ENCODE measurements at places on chromosomes 11 and 22.

DNA sequence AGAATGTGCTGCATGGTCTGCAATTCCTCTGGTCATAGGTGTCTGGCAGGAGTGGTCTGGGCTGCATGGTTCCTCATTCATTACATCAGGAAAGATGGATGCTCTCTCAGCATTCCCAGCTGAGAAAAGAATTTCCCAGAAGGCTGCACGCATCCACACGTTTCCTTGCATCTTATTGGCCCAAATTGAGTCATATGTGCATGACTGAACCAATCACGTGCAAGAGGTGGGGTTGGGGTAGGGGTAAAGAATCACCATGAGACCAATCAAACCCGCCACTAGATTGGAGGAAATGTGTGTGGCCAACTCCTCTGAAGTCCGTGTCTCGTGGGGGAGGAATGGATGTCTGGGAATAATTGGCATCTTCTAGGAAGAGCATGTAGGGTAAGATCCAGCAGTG is 28.8 kb downstream of the TST start:
- DNase-seq: no peak

DNA sequence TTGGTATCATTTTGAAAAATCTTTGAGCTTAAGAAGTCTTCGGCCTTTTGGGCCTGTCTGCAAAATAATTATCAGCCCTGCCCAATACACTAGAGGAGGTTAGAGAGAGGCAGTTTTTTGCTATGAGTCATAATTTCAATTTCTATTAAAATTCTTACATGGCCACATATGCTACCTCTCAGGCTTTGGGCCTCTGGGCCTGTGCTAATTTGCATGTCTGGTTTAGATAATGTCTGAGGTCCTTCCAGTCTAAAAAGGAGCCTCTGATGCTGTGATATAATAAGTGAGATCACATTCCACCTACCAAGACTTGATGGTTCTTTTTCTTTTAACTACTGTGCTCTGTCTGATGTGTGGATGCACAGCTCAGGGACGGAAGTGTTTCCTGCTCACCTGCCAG is 70.8 kb downstream of the KCNJ1 start:
- no peak for DNase-seq

GRCh38 chr11:76313913-76314740 is 66.8 kb downstream of the THAP12 start:
- no peak for DNase-seq

- no peak for DNase-seq
Observed at GRCh38 chr11:9922806-9923205, 258.9 kb downstream of the SWAP70 start.

DNA sequence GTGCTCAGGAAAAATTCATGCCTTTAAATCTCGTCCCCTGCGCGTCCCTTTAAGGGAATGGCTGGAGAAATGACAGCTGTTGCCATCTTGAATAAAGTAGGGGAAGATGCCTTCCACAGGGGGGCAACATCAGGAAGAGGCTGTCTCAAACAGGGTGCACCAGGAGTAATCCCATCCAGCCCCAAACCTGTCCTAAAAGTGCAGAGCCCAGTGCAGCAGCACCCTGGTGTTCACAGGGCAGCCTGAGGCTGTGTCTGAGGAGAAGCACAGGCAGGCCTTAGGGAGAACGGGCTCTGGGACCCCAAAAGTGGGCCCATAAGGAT is 10.8 kb upstream of the C11orf96 start:
- DNase-seq: no peak

GRCh38 chr11:120482149-120482548 is 29.4 kb upstream of the GRIK4 start:
- DNase-seq: no peak

DNA sequence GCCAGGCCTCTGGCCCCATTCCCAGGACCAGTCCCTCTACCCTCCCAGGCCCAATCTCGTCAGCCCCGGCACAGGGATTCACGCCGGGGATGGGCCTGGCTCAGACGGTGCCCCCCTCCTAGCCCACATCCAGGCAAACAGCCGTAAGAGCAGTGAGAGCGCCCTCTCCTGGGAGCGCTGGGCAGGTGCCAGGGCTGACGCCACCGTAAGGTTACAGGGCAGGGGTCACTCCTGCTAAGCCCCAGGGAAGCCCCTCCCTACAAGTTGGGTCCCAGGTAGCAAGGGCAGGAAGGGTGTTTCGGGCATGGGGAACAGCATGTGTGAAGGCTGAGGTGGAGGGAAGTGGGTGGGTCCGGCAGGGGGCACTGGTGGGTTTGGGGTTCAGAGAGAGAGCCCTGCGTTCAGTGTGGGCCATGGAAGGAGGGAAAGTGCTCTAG is 19.2 kb upstream of the PPARA start:
- DNase-seq: no peak

DNA sequence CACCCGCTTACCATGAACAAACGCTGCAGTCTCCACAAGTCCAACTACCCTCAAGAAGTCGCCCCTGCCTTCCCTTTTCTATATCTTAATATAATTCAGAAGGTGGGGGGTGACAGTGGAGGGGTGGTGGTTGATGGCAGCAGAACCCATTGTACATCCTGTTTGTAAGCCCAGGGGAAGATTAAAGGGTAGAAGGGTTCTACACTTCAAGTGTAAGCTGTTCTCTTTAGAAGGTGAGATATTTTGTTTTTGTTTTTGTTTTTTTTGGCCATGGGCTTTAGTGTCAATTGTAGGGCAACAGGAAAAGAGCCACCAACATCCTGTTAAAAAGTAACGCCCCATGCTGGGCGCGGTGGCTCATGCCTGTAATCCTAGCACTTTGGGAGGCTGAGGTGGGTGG is 34.9 kb upstream of the RRAS2 start:
- DNase-seq: no peak

- DNase-seq: no peak
Observed at GRCh38 chr22:39396797-39397195, 2.8 kb upstream of the TAB1 start.

DNA sequence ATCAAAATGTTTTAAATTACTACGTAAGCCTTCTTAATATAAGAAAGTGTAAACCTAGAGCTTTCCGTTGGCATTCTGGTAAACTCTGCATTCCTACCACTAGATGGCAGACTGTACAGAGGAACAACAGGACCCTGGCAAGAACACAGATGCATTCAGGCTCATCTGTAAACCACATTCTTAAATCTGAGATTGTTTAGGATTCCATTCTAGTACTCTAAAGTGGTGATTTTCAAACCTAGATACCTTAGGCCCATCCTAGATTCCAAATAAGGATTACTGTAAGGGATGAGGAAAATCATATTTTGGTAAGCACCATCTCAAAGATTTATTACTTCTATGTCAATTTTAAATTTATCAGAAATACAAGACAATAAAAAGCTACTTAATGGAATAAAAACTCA is 26.9 kb downstream of the PICALM start:
- peak; percentile 51 for DNase-seq

DNA sequence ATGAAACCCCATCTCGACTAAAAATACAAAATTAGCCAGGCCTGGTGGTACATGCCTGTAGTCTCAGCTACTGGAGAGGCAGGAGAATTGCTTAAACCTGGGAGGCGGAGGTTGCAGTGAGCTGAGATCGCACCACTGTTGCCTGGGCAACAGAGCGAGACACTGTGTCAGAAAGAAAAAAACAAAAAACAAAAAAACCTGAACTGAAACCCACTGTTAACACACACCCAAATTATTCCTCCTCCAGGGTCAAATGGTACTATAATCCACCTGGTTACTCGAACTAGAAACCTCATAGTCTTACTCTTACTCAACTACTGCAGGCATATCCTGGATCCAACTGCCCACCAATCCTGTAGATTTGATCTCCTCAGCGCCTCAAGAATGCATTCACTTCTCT is 35.5 kb downstream of the USP28 start:
- DNase-seq: no peak

GRCh38 chr11:45846174-45846675 is 1.1 kb upstream of the CRY2 start:
- no peak for DNase-seq

DNA sequence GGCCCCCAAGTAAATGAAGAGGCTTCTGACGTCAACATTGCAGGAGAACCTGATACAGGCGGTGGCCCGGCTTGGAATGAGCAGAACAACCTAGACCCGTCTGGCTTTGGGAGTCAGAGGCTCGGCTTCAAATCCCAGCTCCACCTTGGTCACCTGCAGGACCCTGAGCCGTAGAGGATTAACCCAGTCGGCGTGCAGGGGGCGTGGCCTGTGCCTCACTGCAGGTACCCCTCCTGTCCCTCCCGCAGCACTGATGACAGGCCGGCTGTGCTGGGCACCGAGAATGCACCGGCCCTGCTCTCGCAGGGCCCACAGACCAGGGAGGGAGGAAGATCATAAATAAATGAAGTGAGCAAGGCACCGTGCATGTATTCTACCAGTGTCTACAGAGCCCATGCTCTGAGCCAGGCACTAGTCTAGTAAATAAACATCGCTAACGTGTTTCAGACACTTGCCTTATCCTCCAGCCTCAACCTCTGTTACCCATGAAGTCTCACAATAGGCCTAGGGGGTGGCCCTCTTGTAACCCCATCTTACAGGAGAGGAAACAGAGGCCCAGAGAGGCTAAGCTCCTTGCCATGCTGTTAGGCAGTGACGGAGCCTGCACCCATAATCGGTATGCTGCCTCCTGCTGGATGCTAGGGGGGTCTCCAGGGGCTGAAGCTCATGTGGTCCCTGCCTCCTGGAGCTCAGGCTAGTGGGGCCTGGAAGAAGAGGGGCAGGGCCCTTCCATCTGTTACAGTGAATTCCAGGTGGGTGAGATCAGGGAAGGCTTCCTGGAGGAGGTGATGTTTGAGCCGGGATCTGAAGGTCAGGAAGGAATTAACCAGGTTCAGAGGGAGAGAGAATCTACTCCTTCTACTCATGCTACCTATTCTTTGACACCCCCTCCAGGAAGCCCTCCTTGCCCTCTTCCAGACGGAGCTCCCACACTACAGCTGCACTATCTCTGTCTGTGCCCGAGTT is 53.4 kb downstream of the RTL6 start:
- no peak for DNase-seq

DNA sequence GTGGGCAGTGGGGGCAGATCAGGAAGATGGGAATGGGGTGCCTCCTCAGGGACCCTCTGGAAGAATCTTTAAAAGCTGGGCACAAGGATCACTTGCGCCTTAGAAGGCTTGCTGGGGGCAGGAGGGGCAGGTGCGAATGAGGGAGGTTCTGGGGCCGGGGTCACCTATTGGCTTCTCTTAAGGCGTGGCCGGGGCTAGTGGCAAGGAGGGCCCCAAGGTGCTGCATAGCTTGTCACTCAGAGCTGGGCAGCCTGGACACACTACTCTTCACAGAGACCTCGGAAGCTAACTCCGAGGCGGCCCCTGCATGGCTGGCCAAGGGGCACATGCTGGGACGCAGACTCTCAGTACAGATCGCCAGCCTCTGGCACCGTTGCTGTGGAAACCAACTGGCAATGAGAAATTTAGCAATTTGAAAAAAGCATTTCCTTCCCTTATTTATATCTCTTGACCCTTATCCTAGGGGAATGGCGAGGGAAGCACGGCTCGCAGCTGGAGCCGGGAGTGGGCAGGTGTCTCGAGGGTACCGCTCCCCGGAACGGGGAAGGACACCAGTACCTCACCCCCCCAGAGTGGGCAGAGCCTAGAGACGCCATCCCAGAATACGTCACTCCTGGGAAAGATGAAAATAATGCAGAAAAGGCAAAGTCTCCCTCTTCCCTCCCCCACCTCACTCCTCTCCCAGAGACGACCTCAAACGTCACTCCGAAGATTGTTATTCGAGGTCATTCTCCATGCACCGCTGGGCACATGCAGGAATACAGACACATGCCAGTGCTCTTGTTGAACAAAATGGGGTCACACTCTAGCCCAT is 188.1 kb downstream of the CTTN start:
- no peak for DNase-seq

DNA sequence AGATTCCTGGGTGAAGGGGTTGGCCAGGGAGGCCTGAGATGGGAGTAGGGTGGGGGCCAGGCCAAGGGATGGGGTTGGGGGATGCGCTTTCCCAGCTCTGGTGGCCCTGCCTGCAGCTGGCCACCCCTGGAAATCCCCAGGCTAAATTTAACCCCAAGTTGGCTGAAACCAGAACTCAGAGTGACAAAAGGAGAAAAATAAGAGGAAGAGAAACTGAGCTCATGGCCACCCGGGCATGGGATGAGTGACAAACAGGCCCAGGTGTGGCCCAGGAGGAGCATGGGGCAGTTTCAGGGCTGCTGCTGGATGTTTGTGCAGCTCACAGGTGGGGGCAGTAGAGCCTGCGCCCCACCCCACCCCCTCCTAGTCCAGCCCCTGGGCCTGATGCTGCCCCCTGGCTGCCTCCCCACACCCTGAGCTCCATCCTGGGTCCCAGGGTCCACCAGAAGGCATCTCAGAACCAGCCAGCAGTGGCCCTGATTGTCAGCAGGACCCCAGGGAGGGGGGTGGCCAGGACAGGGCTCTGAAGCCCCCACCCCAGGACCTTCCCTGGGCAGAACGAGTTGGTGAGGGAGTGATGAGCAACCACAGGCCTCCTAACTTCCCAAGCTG is 48.0 kb downstream of the IGLL5 start:
- no peak for DNase-seq

- no peak for DNase-seq
Observed at GRCh38 chr11:68149417-68149816, 28.2 kb upstream of the CHKA start.

DNA sequence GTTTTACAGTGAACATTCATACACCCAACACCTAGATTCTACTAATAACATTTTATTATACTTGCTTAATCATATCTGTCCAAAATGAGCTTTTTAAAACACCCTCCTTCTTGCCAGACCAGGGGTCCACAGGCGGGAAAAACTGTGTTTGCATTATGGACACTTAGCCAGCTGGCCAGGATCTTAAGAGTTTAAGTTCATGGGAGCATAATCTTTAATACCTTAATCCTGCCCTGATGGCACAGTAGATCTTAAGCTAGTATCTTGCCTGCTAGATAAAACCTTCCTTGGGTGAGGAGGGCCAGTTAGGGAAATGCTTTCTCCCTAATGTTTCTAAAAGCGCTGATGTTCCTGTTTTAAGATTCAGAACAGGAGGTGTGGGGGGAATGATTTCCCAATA is 13.1 kb upstream of the CCDC134 start:
- DNase-seq: no peak

DNA sequence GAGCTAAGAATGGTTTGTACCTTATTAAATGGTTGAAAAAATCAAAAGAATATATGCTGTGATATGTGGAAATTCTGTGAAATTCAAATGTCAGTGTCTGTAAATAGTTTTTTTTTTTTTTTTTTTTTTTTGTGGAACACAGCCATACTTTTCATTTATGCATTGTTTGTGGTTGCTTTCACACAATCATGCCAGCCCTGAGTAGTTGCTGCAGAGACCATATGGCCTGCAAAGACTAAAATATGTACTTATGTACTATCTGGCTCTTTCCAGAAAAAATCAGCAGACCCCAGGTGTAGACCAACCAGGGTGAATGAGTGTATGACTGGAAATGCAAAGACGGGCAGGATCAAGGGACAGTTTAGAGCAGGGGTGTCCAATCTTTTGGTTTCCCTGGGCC is 98.3 kb downstream of the PTPRJ start:
- DNase-seq: no peak

DNA sequence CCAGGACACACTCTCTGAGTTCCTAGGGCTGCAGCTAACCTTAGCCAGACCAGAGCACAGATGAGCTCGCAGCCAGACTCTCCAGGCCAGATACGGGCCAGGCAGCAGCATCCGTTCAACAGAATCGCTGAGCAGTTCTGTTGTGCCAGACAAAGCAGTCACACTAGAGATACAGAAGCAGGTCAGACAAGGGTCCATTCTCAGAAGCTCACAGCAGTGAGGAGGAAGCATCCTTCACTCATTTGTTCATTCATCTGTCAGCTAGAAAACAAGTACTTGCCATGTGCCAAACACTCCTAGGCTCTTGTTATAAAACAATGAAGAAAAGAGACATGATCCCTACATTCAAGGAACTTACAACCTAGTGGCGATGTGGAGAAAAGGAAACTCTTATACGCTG is 2.6 kb downstream of the LMO2 start:
- DNase-seq: no peak

GRCh38 chr22:29663180-29663821 is 56.5 kb upstream of the CABP7 start:
- DNase-seq: no peak
